ENCODE measurements at places on chromosomes 11 and 22.

DNA sequence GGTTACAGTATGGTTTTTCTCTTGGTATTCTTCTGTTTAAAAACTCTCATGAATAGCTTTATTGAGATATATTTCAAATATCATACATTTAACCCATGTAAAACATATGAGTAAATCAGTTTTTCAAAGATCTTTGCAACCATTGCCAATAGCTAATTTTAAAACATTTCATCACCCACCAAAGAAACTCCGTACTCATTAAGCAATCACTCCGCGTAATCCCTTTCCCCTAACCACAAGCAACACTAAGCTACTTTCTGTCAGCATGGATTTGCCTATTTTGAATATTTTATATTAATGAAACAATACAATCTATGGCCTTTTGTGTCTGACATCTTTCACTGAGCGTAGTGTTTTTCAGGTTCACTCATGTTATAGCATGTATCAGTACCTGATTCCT lies 697.9 kb upstream of the ANO5 start:
- DNase-seq = no peak

DNA sequence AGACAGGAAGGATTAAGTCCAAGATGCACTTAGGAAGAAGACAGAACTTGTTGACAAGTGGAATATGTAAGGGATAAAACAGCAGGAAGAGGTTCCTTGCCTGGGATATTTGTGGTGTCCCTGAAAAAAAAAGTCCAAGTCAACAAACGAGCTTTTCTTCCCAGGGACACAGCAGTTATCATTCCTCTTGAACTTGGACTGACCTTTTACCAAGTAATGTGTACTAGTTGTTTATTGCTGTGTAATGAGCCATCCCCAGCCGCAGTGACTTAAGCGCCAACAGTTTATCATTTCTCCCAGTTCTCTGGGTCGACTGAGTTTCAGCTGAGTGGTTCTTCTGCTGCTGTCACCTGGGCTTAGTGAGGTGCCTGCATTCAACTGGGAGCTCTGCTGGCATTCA lies 37.0 kb downstream of the KREMEN1 start:
- DNase-seq = no peak

- peak; percentile 36 for DNase-seq
Measured at GRCh38 chr11:10304495-10305261, at the start of gene ADM. ADM (plus strand) TSS chr11:10305073; CDS start chr11:10305701, 628 bp downstream.

GRCh38 chr22:33000342-33001280 lies 57.6 kb downstream of the SYN3 start:
- no peak for DNase-seq

GRCh38 chr22:23752090-23752691 lies 1.3 kb upstream of the ZNF70 start:
- DNase-seq = no peak

DNA sequence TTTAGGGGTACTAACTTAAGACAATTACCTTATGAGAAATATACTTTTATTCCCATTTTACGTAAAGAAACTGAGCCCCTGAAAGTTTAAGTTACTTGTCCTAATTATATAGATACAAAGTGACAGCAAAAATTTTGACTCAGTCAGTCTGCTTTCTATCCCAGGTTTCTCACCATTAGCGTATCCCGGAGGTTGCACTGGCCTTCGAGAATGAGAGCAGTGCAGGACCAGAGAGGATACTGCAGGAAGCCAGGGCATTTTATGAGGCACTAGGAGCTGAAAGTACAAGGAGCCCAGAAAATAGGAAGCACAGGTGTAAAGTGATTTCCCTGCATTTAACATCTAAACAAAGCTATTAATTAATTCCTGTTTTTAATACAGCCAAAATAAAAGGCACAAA lies 55.4 kb downstream of the GRIA4 start:
- no peak for DNase-seq

All from AML-193 (cell line).